ENCODE measurements at places on chromosomes 13 and 19.

GRCh38 chr19:44346556-44346955 lies 9.9 kb downstream of the ZNF112 start:
- no peak for DNase-seq

- DNase-seq, result no peak
These were observed 26.8 kb downstream of the IRS2 start for GRCh38 chr13:109759609-109760008.

DNA sequence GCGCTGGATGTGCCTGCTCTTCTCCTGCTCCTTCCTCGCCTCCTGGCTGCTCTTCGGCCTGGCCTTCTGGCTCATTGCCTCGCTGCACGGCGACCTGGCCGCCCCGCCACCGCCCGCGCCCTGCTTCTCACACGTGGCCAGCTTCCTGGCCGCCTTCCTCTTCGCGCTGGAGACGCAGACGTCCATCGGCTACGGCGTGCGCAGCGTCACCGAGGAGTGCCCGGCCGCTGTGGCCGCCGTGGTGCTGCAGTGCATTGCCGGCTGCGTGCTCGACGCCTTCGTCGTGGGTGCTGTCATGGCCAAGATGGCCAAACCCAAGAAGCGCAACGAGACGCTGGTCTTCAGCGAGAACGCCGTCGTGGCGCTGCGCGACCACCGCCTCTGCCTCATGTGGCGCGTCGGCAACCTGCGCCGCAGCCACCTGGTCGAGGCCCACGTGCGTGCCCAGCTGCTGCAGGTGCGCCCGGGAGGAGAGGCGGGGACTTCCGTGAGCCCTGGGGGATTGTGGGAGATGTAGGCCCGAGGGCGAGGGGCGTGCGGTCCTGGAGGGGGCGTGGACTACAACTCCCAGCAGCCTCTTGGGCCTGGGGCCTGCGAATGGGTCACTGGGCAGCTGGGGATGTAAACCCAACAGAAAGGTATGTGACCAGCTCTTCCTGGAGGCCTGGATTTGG lies 6.7 kb downstream of the KCNJ14 start:
- no peak for DNase-seq

- DNase-seq, result peak; percentile 65
These were observed 9.8 kb upstream of the ALOX5AP start for GRCh38 chr13:30725326-30726085.

DNA sequence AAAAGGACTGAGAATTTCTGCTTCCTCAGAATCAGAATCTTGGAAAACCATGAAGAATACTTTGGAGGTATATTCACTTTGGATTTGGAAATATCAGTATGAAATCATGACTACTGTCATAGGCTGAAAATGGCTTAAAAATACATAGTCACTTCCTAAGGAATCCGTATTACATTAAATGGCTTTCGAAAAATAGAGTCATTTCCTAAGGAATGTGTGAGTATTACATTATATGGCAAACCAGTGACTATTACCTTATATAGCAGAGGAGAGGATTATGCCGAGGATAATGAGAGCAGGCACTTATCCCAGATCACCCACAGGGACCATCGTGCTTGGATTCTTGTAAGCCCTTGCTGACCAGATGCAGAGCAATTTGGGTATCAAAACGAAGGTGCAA lies 1471.8 kb downstream of the EFNB2 start:
- DNase-seq, result no peak

- no peak for DNase-seq
These were observed 156.6 kb downstream of the IRS2 start for GRCh38 chr13:109629737-109630136.

- DNase-seq, result no peak
These were observed 585.2 kb downstream of the PCDH9 start for GRCh38 chr13:66644855-66645460.

- DNase-seq, result no peak
These were observed 54.7 kb downstream of the NFIC start for GRCh38 chr19:3420909-3421619.

DNA sequence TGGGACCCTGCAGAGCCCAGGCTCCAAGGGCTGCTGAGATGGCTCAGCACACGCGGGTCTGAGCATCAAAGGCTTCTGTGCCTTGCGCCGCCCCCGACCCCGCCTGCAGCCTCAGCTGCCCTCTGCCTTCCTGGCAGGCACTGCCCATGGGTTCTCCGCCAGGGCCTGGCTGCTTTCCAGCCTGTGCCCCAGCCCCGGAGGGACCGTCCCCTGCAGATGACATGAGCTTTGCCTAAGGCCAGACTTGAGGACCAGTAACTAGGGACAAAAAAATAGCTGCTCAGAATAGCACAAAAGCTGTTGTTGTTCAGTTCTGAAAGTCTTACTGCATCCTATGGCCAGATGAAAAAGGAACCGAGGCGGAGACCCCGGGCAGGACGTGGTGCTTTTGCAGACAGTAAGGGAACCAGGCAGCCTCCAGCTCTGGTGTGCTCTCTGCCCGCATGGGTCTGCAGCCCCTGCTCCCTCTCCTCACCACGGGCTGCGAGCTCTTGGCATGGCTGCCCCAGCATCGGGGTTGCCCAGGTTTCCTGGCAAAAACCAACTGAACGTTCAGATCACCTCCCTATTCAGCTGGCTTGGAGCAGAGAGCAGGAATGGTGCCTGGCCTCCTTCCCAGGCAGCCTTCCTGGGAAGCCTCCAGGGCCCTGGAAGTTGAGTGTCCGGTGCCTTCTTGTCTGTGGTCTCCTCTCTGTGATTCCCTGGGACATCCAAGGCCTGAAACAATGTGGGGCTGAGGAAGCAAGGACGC lies 12.5 kb upstream of the CFAP97D2 start:
- peak; percentile 81 for DNase-seq

DNA sequence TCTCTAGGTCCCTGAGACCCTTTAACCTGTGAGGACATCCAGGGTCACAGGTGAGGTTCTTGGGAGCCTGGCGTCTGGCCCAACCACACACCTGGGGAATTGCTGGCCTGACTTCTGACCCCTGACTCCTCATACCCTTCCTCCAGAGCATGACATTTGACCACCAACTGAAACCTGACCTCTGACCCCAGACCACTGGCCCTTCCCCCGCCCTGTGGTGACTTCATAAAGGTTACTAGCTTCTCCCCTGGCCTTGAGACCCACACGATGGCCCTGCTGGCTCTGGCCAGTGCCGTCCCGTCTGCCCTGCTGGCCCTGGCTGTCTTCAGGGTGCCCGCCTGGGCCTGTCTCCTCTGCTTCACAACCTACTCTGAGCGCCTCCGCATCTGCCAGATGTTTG lies at the start of gene SPACA6:
Gene SPACA6 (plus strand): TSS at position 71 of the 400 bp plus-strand sequence. CDS start 197 bp downstream, at position 268.
- no peak for DNase-seq

DNA sequence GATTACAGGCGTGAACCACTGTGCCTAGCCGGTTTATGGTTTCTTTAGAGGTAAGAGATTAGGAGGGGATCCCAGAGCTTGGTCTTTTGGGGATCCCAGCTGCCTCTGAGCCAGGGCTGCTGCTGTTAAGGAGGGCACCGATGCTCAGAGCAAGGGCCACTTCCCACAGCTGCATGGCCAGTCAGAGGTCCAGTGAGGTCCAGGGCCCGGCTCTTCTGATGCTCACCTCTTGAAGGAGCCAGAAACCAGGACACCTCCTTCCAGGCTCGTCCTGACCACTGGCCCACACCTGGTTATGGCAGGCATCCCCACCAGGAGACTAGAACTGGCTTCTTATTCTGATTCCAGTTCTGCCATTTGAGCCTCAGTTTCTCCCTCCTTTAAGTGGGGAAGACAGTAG lies 149.0 kb downstream of the TEX29 start:
- DNase-seq, result no peak

- DNase-seq, result no peak
These were observed 6.6 kb downstream of the ANKRD10 start for GRCh38 chr13:110907951-110908898.

- no peak for DNase-seq
These were observed 58.5 kb downstream of the DNAJC15 start for GRCh38 chr13:43081866-43082265.
